Activated T-helper 17 cell treated with anti-CD3 and anti-CD28 coated beads, Interleukin-2, amount 50 U/mL, for 72 hours (primary cell): ENCODE measurements at places on chromosomes 7 and 10. TPM values are rescaled to one million over a fixed set of nuclear protein-coding genes. Genes with fewer than 3 reads are reported as not detected.

GRCh38 chr7:105905910-105906568, 29.6 kb upstream of the ATXN7L1 start:
- no peak for ATAC-seq

The ITGA8 gene
- not detected for total RNA-seq

DNA sequence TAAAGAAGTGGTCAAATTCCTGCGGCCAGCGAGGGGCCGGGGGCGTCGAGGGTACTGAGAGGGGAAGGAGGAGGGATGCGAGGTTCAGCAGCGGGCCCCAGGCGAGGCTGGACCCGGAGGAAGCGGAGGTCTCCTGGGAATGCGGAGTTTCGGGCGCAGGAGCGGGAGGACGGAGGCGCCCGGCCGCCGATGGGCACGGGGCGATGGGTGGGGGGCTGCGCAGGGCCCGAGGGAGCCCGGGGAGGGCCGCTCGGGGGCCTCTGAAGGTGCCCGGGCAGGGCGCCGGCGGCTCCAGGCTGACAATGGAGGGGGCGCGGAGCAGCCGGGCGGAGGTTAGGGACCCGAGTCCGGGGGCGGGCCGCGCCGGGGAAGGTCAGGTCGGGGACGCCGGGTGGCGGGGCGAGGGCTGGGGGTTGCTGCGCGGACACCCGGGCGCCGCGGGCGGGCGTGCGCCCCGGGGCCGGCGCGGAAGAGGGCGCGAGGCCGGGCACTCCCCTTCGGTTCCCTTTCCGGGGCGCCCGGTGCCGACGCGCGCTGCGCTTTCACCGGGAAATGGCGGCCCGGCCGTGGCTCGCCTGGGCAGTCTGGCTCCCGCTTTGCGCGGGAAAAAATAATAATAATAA, 683 bp downstream of the MACROH2A2 start:
- peak; percentile 47 for ATAC-seq

DNA sequence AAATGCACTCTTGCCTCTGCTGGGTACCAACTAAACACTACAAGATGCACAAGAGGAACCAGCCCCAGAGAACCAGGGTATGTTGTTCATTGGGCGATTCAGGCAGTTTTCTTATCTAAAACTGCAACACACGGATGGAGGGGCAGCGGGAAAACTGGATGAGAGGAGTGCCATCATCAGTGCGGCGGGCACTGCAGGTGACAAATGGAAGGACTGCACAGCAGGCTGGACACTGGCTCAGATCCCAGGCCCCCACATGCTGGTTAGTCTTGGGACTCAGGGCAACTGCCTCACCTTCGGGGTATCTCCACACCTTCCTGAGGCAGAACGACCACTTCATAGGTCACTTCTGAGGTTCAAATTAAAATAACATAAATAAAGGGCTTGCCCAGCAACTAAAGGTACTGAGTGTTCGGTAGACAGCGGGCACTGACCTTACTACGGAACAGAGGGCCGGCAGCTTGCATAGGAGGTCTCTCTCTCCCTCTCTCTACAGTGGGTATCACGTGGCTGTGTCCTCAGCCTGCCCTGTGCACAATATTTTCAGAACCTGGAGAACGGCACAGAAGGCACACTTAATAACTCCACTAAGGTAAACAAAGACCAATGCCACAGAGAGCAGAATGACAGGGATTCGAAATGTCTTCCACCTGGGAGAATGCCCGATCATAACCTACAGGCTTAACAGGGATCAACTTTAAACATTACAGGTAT, 72.1 kb downstream of the GRB10 start:
- no peak for ATAC-seq

DNA sequence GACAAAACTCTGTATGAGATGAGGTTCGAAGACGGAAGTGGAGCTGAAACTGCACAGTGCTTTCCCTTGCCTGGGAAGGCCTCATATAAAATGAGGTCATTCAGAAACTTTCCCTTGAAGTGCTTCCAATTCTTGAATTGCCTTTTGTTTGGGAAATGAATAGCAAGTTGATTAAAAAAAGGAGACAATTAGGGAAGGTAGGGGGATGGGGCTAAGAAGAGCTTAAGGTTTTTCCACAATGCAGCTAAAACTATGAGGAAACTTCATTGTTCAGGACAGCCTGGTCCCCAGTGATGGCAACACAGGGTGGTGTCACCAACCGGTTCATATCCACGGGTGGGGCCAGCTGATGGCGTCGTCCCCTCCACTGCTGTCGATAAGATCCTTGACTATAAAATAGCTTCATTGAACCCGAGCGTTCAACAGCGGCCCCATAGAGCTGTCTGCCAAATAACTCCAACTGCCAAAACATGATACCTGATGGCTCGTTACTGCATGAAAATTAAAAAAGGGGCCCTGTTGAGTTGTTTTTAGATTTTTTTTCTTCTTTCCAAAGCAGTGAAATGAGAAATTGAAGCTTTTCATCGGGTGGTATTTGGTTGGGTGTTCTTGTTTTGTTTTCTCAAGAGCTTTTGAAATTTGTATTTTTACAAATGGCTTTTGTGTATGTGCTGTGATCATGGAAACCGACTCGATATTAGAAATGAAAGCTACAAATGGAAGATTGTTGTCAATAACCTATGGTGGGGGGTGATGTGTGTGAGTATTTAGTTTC, 2.8 kb upstream of the CELF2 start:
- no peak for ATAC-seq

The ADCY1 gene
- total RNA-seq: 1.6 TPM

The ZRANB1 gene
- 7.9 TPM for total RNA-seq

DNA sequence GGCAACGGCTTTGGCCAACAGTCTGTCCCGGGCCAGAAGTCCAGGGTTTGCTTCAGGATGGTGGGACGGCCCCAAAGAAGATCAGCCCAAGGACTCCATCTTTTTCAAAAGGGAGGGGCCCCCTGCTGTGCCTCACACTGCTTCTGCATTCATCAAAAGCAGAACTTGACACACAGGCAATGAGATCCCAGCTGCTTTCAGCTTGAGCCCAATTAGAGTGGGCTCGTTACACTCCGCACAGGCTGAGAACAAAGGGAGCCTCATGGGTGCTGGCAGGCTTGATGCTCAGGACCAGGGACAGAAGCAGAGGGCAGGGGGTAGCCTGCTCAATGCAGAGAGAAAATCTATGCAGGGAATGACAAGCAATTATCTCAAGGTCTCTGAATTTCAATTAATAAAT, 45.5 kb downstream of the VOPP1 start:
- no peak for ATAC-seq

- peak; percentile 74 for ATAC-seq
Observed at GRCh38 chr10:92914478-92915325, 66.4 kb downstream of the EXOC6 start.

GRCh38 chr10:5814110-5815107, 1.2 kb upstream of the GDI2 start:
- no peak for ATAC-seq

The UCMA gene
- total RNA-seq: not detected

The LRRTM3 gene
- not detected for total RNA-seq

The CXCL12 gene
- not detected for total RNA-seq

DNA sequence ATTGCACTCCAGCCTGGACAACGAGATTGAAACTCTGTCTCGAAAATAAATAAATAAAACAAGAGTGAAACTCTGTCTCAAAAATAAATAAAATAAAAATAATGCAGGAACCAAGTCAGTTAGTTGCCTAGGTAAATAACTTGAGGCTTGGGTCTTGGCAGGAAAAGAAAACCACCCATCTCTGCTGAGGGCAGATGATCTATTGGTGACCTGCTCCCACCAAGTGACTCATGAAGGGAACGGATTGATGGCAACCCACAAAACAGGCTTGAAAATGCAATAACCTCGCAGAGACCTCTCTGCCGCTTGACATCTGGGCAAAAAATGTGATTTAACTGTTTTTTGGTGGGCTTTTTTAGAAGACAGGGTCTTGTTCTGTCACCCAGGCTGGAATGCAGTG, 86.6 kb downstream of the CALN1 start:
- ATAC-seq: no peak

- no peak for ATAC-seq
Observed at GRCh38 chr10:28387140-28387539, 84.3 kb upstream of the MPP7 start.

The CDHR3 gene
- total RNA-seq: 2.2 TPM

GRCh38 chr7:37352974-37353948, 95.4 kb downstream of the ELMO1 start:
- ATAC-seq: peak; percentile 75

- ATAC-seq: no peak
Observed at GRCh38 chr10:26959841-26960240, 99.1 kb upstream of the ABI1 start.

The ZSWIM8 gene
- 66.1 TPM for total RNA-seq

DNA sequence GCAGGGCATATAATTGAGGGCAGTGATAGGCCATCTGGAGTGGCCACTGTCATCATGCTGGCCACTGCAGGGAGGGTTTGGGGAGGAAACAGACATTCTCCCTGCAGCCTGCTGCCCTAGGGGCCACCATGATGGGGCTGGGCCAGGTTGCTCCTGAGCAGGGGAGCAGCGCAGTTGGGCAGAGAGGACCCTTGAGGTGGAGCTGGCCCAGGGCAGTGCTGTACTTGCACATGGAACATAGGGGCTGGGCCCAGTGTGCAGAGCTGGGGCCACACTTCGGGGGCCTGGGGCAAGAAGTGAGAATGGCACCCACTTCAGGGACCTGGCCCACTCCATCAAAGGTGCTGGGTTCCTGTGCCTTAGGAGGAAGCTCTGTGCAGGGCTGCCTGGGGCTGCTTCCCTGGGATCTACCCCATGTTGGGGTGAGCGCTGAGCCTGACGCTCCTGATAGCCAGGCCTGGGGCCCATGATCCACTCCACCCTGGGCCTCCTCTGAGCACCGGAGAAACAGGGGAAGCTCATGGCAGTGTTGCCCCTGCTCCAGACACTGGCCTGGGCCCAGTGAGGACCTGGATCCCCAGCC, 21.3 kb upstream of the NUB1 start:
- no peak for ATAC-seq

GRCh38 chr10:74889662-74889998, 63.2 kb downstream of the KAT6B start:
- ATAC-seq: peak; percentile 19

GRCh38 chr7:157219154-157219553, 80.4 kb downstream of the UBE3C start:
- ATAC-seq: no peak

The SPDYE8 gene
- not detected for total RNA-seq

- no peak for ATAC-seq
Observed at GRCh38 chr10:35165136-35165535, 38.5 kb downstream of the CREM start.

The APBB1IP gene
- 50.4 TPM for total RNA-seq

The TMEM229A gene
- total RNA-seq: not detected

The FAM241B gene
- 16.0 TPM for total RNA-seq

GRCh38 chr10:133344236-133344635, 2.9 kb upstream of the PRAP1 start:
- no peak for ATAC-seq

The CPA2 gene
- not detected for total RNA-seq

The FRMD4A gene
- 0.69 TPM for total RNA-seq

The IL2RA gene
- total RNA-seq: 1,342 TPM

DNA sequence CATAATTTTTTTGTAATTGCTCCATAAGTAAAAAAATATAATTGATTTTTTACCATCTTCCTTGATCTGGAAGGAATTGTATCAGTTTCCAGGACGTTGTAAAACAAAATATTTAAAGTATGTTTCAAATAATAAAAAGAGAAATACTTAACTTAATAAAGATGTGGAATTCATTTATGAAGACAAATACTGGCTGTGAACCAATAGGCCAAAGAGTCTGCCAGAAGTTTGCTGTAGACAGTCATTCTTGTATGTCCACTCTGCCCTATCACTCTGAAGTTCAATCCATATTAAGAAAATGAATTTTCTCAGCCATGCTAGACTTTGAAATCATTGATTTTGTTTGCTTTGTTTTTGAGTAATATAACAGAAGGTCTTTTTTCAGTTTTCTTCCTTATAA, 256.4 kb downstream of the TRIL start:
- no peak for ATAC-seq

GRCh38 chr10:84012431-84012830, 126.9 kb upstream of the GHITM start:
- ATAC-seq: no peak

DNA sequence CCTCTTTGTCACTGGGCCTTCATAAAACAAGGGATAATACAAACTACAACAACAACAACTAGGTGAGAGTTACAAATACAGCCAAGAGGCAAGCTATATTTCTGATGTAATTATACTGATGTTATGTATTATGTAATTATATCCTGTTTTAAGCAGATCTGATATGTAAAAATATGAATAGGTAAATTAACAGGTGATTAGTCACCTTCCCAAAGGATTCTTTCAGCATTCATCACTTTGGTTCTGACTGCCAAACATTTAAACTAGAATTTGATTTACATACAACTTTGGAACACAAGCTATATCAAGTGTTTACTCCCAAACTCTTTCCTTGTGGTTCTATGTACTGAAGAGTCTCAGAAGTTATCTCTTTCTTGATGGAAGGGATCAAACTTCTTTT, 53.7 kb downstream of the BEND7 start:
- ATAC-seq: no peak

The PILRA gene
- 7.0 TPM for total RNA-seq

GRCh38 chr7:158910254-158911053, 54.1 kb downstream of the DYNC2I1 start:
- peak; percentile 28 for ATAC-seq

DNA sequence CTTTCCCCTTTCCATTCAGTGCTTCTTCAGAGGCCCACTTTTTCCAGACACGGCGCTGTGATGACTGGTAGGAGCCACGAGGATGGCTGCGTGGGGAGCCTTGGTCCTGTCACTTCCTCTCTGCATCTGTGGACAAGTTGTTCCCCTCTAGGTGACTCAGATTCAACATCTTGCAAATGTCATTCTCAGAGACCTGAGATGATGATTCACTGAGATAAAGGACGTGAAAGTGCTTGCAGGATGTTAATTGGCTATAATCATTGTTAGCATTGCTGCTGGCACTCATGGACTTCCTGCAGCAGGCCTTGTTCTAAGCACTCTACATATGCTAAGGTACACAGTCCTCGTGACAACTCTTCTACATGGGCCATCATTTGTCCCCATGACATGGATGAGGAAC, 489.8 kb upstream of the ZMIZ1 start:
- ATAC-seq: peak; percentile 98

DNA sequence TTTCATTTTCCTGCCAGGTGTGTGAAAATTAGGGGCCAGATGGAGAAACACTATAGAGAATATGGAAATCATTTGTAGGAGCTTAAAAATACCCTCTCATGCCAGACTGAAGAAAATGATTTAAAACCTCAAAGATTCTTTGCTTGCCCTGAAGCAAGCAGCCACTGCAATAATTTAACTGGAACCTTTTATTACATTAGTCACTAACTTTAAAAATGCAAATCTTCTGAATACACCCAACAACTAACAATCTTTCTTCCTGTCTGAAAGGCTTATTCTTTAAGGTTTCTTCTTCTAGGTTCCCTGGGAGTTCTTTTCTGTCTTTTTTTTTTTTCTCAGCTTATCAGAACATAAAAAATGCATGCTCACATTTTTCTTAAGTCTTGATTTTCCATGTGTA, 238.5 kb upstream of the KMT2E start:
- ATAC-seq: no peak

The ZC3HAV1L gene
- total RNA-seq: 23.6 TPM

GRCh38 chr10:5735119-5735518, 50.5 kb downstream of the TASOR2 start:
- ATAC-seq: no peak

- no peak for ATAC-seq
Observed at GRCh38 chr7:67636348-67637022, 639.9 kb downstream of the TYW1 start.

- no peak for ATAC-seq
Observed at GRCh38 chr10:97067716-97068391, 117.9 kb downstream of the SLIT1 start.
